ENCODE measurements at places on chromosomes 2 and 18.
A peak's percentile ranks its signal among the peaks of the same experiment; 100 is the strongest.

GRCh38 chr18:79912994-79913831 is 38.2 kb downstream of the SLC66A2 start:
- DNase-seq, result peak; percentile 4

DNA sequence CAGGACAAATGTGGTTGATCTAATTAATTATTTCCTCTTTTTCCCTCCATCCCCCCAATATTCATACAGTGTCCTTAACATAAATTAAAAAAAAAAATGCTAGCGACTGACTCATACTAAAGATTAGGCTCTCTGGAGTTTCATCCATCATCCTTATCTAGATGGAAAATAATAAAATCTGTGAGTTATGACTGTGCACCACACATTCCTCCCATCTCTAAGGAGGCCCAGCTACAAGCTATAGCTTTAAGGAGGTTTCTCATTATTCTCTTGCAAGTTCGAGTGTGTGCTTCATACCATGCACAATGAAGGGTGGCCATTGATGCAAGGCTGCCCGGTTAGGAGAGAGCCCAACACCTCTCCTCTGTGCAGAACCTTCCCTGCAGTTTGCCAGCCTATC is 77.3 kb downstream of the XDH start:
- DNase-seq, result no peak

DNA sequence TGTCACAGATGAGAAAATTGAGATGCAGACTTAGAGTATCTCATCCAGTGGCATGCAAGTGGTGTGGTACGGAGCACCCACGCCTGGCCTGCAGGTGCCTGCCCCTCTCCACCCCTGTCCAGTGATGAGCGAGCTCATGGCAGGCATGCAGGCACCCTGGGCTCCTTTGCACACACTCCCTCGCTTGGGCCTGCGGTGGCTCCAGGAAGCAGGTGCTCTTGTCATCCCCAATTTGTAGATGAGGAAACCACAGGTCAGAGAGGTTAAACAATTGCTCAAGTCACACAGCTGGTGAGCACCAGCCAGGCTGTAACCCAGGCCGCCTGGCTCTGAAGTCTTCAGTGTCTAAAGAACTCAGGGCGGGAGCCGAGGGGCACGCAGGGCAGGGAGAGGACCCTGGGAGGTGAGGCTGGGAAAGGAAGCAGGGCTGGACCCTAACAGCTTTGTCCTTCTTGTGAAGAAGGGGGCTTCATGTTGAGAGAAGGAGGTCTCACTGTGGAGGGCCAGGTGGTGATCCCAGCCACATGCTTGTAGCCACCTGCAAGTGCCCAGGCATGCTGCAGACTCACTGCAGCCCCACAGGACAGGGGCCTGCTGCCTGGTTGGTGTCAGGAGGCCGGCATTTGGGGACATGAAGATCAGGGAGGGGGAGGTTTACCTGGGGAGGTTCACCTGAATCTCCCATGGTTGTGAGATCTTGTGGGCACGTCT is 166.2 kb downstream of the SH3RF3 start:
- DNase-seq, result no peak

- DNase-seq, result no peak
These were observed 35.6 kb upstream of the SYT4 start for GRCh38 chr18:43312891-43313290.

DNA sequence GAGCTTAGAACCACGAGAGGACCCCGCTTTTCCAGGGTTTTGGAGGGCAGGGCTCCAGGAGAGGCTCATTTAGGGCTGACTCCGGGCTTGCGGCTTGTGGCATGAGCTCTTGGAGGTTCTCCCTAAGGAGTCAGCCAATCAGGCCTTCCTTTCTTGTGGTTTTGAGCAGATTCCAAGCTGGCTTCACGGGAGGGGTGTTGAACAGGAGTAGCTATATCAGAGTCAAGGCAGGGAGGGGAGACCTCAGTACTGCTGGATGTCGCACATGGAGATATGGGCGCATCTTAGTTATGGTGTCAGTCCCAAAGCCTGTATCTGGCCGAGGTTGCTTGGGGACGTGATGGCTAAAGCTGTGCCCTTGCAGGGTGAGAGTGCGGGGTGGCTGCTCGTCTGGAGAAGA is 98.6 kb downstream of the AGAP1 start:
- no peak for DNase-seq

- DNase-seq, result no peak
These were observed 1.2 kb upstream of the CLASP1 start for GRCh38 chr2:121650315-121650930.

DNA sequence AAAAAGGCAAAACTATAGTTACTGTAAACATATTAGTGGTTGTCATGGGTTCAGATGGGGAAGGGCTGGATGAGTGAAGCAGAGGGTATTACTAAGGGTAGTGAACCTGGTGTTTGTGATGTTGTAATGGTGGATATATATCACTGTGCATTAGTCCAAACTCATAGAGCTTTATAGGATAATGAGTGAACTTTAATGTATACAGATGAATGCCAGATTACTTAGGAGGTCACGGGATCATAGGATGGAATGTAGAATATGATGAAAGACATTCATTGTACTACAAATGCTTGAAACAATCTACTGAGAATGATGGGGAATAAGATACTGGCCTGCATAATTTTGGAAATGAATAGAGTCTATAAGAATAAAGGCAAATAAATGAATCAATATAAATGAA is 226.7 kb upstream of the ZNF804A start:
- no peak for DNase-seq

DNA sequence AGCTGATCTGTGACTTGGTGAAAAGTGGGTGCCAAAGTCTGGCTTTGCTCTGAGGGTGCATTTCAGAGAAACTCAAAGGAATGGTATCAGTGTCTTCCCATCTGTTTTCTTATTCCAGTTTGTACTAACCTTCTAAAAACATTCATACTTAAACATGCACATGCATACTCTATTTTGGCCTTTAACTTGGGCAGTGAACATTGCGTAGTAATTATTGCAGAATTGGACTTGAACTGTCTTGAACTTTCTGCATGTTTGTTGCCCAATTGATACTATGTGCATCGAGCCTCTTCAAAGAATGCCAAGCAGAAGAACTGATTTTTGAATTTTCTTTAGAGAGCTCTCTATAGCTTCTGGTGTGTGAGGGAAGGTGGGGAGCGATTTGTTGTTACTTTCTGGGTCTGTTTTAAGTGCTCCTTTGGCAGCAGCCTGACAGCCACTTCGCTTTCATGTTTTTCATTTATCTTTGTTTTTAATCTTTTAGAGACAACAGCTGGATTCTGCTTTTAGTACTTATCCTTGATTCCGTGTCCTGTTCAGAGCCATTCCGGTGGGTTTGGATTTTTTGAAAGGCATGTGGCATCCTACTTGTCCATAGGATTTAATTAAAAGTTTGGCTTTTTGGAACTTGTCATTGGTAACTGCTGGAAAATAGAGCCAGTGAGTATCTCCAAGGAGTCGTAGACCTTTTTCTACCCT is 159.2 kb downstream of the RAPGEF4 start:
- no peak for DNase-seq

GRCh38 chr2:222433332-222434173 is 9.2 kb downstream of the SGPP2 start:
- no peak for DNase-seq

DNA sequence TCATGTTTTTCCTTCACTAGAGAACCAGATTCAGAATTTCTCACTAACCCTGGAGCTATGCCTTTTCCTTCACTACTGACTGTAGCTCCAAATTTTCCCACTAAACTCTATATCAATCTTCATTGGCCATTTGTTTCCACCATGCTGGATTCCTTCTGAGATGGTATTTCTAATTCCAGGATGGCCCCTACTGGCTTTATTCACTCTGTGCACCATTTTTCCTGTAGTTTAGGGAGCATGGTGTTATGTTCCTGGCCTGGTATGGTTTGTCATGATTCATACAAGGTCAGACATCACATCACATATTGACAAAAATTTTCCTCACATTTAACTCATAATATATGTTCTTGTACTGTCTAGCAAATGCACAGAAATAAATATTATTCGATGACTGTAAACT is 229.2 kb upstream of the TFPI start:
- no peak for DNase-seq

DNA sequence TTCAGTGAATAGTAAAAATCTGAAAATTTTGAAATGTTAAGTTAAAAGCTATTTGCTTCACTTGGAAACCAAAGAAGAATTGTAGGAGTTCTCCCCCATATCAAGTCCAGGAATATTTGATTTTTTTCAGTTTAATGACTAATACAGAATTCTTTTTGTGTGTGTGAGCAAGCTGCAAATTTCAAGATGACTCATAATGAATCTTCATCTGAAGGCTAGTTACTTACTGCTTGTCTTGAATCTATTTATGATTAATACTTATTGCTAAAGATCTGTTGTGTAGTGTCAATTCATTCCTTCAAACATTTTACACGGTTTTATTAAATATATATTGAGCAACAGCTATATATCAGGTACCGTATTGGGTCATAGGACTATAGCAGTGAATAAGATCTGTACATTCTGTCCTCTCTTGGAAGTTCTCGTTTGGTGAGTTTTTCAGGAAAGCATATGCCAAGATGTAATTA is 47.8 kb upstream of the CAVIN2 start:
- DNase-seq, result no peak

DNA sequence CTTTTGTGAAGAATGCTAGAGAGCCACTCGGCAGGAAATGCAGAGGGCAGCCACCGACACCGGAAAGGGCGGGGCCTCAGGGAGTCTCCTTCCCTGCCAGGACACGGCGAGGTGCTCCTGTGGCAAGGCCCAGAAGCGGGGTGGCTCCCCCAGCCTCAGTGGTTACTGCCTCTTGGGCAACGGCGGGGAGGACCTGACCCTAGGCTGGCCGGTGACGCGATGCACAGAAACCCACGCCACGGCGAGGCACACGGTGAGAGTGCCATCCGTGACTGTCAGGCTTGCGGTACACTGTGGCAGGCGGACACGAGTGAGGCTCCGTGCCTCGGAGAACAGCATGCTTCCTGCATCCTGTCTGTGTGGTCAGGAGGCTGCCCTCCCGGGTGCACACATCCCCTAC is 47.8 kb downstream of the ZAP70 start:
- DNase-seq, result peak; percentile 26

DNA sequence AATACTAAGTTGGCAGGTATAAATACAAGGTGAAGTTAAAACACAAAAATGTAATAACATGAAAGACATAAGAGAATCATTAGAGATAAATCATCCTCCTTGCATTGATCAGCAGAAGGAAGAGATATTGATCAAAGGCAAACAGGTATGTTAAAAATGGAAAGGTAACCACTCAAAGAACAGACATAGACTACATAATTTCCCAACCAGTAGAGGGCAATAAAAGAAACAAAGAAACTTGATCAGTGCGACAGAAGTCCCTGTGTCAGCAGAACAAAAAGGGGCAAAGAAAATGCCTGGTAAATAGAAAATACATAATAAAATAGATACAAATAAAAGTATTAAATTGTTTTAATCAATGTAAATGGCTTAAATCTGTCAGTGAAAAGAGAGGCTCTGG is 53.6 kb downstream of the FAM228A start:
- DNase-seq, result no peak

- DNase-seq, result peak; percentile 38
These were observed 620 bp upstream of the GALNT1 start for GRCh38 chr18:35580701-35581539.

DNA sequence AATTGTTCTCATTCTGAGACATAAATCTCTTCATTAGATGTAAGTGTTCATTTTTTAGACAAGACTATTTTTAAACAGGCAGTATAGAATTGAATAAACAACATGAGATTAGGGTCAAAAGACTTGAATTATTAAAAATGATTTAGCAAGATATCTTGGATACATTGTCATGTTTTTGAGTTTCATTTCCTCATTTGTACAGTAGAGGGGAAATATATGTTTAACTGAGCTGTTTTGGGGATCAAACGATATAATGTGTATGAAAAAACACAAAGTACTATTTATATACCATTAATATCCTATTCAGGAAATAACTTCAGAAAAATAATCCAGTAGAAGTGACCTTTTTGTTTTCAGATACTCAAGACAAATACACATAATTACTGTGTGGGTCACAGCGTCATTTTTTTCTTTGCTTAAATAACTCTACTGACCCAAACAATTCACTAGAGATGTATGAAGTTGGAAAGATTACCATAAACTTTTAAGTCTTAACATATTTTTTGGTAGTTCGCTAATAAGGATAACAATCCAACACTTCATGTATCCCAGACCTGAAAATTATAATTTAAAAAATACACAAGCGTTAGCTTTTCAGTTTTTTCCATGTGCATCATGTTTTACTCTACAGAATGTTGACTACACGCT is 896 bp upstream of the ASXL3 start:
- DNase-seq, result no peak

DNA sequence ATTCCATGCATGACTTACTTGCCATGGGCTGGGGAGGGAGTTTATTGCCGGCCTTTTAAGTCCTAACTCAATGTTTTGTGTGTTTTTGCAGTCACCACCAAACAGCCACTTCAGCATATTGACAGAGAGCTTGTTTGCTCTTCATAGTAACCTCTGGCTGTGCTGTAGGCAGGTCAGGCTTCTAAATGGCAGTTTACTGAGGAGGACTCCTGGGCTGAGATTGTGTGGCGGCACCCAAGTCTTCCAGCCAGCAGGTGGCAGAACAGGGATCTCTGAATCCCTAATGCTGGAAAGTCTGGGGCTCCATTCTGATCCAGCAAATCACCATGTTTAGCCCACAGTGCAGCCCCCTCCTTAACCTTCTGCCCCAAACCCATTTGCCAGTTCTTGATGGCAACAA is 121.2 kb downstream of the CAPN13 start:
- no peak for DNase-seq

- DNase-seq, result no peak
These were observed 44.7 kb downstream of the POMC start for GRCh38 chr2:25123682-25124081.

GRCh38 chr2:138020432-138020831 is 56.2 kb downstream of the HNMT start:
- no peak for DNase-seq

DNA sequence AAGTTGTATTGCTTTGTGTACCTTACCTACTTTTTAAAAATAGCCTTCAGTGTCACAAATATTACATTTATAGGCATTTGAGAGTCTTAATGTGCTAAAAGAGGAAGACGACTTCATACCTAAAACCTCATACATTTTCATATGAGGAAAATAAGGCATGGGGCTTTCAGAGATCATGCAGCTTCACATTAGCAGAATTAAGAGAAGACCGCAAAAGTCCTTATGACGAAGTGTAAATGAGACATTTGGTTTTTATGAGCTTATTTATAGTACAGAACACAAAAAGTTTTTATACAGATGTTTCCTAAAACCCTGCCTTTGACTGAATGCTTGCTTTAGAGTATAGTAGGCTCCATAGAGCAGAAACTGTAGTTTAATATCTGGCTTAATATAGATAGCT is 10.1 kb upstream of the CCDC138 start:
- DNase-seq, result no peak

GRCh38 chr2:139296672-139297209 is 516.6 kb upstream of the NXPH2 start:
- no peak for DNase-seq

DNA sequence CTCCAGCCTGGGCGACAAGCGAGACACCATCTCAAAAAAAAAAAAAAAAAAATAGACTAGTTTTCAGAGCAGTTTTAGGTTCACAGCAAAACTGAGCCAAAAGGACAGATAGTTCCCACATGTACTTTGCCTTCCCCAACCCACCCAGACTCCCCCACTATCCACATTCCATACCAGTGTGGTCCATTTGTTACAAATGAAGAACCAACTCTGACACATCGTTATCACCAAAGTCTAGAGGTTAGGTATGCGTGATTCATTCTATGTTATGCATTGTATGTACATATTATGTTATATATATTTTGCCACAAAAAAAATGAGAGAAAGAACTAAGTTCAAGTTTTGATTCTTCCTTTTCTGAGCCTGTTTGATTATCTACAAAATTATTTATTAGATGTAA is 3.5 kb downstream of the DUSP11 start:
- no peak for DNase-seq

Data from activated CD4-positive, alpha-beta T cell treated with anti-CD3 and anti-CD28 coated beads for 1 hour (primary cell).